ENCODE measurements at places on chromosomes 13 and 19.

GRCh38 chr19:29886586-29886985, 55.5 kb upstream of the URI1 start:
- DNase-seq, result no peak

DNA sequence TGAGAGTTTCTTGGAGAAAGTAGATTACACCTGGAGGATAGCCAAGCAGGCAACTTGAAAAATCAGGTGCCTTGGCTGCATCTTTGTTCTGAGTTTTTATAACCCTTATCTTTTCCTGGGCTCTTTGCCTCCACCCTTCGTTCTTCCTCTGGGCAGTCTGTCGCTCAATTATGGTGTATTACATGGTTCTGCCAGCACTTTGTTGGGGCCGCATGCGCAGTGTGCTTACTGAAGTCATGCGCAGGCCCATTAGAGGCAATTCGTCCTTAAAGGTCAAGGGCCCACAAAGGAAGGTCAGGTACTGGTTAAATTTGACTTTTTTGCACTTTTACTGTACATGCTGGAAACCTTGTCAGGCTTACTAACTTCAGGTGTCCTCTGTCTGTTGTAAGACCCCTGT, 761.9 kb upstream of the SLITRK5 start:
- DNase-seq, result no peak

DNA sequence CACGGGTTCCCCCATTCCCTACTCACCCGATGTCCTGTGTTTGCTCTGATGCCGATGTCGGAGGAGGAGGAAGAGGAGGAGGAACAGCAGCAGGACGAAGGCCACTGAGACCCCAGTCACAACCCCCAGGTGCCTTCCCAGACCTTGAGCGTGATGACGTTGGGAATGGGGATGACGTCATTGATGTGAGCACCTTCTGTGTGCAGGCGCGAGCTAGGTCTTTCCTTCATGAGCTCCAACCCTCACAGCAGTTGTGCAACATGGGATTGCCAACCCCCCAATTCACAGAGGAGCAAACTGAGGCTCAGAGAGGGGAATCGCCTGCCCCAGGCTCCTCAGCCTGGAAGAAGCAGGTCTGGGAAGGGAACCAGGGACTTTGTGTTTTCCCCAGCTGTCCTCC, 4.2 kb downstream of the LILRB5 start:
- DNase-seq, result no peak

DNA sequence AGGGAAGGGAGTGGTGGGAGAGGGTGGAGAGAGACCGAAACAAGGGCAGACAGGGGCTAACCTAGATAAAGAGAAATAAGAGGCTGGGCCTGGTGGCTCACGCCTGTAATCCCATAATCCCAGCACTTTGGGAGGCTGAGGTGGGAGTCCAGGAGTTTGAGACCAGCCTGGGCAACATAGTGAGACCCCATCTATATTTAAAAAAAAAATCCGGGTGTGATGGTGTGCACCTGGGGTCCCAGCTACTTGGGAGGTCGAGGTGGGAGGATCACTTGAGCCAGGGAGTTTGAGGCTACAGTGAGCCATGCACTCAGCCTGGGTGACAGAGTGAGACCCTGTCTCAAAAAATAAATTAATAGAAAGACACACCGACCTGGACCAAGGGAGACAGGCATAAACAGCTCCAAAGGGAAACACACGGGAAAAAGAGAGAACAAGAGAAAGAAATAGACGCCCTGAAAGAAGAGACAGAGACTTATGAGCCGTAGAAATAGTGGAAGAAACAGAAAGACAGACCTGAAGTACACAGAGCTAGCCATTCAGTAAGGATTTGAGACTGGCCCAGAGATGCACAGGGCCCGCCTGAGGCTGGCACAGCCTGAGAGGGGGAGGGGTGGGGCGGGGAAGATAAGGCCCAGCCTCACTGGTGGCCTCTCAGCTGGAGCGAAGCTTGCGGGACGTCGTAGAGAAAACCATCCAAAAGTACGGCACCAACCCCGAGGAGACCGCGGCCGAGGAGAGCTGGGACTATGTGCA, 2.2 kb downstream of the CD37 start:
- DNase-seq, result no peak

GRCh38 chr13:75881109-75881775, 245.1 kb downstream of the LMO7 start:
- no peak for DNase-seq

DNA sequence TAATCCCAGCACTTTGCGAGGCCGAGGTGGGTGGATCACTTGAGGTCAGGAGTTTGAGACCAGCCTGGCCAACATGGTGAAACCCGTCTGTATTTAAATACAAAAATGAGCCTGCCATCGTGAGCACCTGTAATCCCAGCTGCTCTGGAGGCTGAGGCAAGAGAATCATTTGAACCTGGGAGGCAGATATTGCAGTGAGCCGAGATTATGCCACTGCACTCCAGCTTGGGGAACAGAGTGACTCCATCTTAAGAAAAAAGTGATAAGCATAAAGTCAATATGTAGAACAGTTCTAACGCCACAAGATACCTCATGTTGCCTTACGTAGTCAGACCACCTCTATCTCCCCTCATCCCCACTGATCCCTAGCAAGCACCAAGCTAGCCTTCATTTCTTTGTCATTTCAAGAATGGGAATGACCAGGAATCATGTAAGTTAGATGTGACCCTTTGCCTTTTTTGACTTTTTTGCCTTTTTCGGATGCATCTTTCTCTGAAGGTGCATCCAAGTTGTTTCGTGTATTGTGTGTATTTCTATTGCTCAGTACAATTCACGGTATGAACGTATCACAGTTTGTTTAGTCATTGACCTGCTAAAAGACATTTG, 6.4 kb downstream of the RPL21 start:
- no peak for DNase-seq

DNA sequence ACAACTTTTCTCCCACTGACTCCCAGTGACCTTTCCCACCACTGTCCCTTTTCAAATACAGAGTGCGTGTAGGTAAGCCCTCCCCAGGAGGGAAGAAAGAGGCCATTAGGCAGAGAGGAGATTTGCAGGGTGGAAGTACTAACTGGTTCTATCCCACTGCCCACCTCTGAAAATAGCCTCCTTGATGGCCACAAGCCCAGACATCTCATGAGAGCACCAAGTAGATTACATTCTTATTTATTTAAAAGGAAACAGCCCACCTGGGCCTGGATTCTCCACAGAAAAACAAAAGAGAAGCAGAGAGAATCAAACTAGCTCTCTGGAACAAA, 445.3 kb downstream of the FOXO1 start:
- no peak for DNase-seq

- no peak for DNase-seq
Observed at GRCh38 chr19:16876904-16877361, 11.9 kb upstream of the F2RL3 start.

Measured in NCI-H1105 (cell line).